Osteoblast (primary cell): ENCODE measurements at places on chromosomes 5 and 9. TPM values are rescaled to one million over a fixed set of nuclear protein-coding genes. Genes with fewer than 3 reads are reported as not detected.

Gene CREBRF
- 35.8 and 38.3 TPM in 2 replicates for total RNA-seq

DNA sequence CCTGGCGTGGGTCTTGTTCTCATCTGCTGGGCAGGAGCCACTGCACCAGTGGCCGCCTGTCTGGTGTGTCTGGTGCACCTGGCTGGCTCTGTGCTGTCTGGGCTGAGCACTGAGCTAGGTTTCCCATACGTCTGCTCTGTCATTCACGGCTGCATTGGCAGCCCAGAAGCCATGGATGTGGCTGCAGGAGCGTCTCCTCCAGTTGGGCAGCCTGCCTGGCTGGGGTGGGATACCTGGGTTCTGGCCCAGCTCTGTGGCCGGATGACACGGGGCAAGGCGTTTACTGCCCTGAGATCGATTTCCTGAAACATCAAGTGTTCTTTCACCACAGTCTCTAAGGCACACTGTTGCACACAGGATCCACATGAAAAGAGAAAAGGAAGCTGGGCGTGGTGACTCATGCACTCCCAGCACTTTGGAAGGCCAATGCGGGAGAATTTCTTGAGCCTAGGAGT is 25.5 kb upstream of the SLC25A51 start:
- DNase-seq = peak; percentile 69

- DNase-seq = no peak
Observed at GRCh38 chr9:134676361-134676760, 34.8 kb downstream of the COL5A1 start.

DNA sequence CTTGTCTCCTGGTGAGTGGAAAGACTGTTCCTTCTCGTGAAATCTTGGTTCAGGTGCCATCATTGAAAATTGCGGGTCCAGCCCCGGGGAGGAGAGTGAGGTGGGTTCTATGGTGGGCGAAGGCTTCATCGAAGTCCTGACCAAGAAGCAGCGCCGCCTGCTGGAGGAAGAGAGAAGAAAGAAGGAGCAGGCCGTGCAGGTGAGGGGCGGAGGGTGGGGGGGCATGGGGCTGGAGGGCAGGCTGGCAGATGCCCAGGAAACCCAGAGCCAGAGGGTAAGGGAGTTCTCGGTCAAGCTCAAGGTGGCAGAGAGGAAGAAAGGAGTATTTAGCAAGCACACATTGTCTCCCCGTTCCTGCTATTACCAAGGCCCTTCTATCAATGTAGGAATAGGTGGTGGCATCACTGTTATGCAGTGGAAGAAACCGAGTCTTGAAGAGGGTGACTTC is 24.3 kb upstream of the POMT1 start:
- DNase-seq = peak; percentile 82

- DNase-seq = peak; percentile 98
Observed at GRCh38 chr9:135692410-135692809, 6.9 kb downstream of the SOHLH1 start.

Gene NELFB
- total RNA-seq = 46.0 and 47.4 TPM in 2 replicates

Gene ITGA2
- total RNA-seq = 2.7 and 2.9 TPM in 2 replicates

DNA sequence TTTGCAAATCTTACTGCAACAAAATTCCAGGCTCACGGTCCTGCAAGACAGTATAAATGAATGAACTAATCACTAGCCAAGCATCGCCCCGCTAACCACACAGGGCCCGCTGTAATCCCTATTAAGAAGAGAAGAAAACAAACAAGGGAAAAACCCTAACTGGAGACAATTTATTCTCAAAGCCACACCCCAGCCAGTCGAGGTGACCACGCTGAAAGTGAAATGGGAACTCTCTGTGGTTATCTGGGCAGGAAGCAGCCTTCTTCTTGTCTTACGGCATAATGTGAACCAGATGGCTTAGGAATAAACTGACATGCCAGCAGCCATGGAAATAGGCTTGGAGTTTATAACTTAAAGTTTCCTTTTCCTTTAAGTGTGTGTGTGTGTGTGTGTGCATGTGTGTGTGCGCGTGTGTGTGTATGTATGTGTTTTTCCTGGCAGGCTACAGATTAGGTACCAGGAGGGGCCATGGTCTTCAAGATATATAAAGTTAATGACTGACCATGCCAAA is 120.2 kb downstream of the SEMA6A start:
- DNase-seq = no peak

DNA sequence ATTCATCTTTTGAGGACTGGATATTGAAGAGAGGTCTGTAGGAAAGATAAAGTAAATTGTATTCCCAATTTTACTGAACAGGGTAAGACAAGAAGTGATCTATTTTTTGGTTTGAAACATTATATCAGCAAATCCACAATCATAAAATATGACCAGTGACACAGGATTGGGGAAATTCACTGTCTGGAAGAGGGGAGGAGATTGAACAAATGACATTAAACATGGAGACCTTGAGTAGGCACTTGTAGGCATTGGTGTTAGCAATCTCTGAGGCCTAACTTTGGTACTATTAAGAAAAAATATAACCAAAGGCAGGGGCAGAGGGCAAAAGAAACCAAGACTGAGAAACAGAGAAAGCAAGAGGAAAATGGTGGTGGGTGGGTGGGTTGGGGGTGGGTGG is 132.6 kb upstream of the TMEM161B start:
- no peak for DNase-seq

Gene KLF9
- total RNA-seq = 46.9 and 51.8 TPM in 2 replicates

DNA sequence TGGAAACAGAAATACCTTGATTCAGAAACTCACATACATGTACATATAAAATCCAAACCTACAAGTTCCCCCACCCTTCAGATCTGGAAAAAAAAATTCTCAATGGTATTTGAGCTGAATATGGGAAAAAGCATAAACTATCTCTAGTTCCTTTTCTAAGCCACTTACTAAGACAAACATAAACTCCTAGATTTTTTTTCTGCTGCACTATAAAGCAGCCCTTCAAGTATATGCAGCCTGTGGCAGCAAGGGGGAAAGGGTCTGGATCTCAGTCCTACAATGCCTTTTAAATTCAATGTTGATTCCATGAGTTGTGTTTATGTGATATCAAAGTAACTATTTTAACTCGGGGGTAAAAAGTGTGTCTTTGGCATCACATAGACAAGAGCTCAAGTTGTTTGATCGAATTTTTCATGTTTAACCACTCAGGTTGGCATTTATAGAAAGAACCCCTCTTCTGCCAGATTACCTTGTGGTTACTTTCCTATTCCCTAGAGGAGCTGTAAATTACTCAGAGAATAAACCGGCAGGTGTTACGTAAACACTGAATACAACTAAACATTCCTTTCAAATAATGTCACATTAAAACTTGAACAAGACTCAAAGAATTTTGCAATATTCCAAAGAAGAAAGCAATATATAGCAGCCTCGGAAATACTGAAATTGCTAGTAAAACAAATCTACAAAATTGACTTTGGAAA is 91.8 kb upstream of the FER start:
- no peak for DNase-seq

GRCh38 chr5:19660679-19661078 is 327.3 kb downstream of the CDH18 start:
- DNase-seq = no peak

- DNase-seq = peak; percentile 39
Observed at GRCh38 chr5:134136221-134136631, 21.7 kb downstream of the TCF7 start.

Gene RNF183
- not detected in 2 replicates for total RNA-seq

DNA sequence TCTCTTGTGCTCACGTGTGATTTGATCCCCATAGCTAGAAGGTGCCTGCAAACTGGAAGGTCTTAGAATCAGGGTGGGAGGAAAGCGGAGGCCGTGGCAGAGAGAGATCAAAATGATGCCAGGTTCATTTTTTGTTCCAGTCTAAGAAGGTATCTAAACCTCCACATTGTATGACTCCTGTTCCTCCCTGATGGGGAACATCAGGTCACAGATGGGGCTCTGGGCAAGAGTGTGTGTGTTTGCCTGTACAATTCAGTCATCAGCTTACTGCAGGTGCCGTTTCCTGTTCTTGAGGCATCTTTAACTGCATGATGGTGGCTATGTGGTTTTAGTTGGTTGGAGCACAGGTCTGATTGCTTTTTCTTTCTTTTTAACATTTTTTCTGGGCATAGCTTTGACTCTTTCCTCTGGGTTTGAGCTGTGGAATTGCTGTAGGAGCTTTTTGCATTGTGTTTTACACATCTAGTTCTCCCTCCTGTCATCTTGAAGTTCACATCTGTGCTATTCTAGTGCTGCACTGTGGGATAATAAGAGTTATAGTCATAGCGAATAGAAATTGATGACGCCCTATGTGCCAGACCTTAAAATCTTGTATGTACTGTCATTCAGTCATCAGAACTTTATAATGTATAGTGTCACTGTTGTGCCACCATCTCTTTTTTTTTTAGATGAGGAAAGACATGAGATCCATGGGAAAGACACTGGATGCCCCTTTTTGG is 30.8 kb downstream of the ARHGAP26 start:
- DNase-seq = no peak

DNA sequence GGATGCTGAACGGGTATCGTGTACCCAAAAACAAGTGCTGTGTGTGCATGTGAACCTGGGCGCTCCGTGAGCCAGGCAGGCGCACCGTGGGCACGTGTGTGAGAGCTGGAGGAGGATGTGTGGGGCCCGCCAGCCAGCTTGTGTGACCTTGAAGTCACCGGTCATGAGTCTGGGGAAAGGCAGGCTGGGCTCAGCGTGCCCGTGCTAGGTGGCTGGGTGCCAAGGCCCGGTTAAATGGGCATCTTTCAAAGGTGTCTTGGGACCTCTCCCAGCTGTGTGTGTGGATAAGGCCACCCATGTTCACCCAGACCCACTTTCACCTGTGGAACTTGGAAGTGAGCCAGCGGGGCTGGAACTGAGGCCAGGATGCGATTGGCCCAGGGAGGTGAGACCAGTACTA is 3.4 kb downstream of the KCNT1 start:
- DNase-seq = no peak

DNA sequence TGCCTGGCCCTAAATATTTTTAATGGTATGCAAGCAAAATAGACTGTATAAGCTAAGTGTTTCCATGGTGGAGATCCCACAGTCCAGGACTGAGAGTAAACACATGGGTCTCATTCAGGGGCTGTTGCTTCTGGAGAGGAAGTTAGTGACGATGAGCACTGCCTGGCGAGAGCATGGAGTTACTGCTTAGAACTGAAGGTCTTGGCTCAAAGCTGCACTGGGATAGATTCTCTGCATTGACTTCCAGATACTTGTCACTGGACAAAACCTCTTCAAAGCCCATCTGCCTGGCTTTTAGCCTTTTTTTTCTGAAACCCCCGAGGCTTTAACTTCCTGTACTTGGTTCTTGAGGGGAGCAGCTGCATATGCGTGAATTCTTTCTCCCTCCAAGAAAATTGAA is 39.2 kb downstream of the GPR107 start:
- no peak for DNase-seq

DNA sequence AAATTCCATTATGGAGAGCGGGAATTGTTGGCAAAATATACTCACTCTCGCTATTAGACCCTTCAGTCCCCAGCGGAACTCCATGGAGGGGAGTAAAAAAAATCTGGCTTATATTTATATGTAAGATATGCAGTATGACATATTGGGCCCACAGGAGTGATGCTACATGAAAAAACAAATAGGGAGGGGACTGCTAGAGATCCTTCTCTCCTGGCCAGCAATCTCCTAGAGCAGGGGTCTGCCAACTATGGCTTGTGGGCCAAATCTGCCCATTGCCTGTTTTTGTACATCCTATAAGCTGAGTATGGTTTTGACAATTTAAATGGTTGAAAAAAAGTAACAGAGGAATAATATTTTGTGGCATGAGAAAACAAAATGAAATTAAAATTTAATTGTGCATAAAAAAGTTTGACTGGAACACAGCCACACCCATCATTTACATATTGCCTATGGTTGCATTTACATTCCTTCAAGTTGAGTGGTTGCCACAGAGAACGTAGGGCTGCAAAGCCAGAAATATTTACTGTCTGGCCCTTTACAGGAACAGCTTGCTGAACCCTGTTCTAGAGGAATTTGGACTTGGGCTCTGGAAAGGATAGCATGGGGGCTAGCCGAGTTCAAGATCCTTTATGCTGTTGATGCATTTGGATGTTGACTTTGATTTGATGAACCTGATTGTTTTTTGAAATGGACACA is 197.3 kb upstream of the CLINT1 start:
- no peak for DNase-seq

DNA sequence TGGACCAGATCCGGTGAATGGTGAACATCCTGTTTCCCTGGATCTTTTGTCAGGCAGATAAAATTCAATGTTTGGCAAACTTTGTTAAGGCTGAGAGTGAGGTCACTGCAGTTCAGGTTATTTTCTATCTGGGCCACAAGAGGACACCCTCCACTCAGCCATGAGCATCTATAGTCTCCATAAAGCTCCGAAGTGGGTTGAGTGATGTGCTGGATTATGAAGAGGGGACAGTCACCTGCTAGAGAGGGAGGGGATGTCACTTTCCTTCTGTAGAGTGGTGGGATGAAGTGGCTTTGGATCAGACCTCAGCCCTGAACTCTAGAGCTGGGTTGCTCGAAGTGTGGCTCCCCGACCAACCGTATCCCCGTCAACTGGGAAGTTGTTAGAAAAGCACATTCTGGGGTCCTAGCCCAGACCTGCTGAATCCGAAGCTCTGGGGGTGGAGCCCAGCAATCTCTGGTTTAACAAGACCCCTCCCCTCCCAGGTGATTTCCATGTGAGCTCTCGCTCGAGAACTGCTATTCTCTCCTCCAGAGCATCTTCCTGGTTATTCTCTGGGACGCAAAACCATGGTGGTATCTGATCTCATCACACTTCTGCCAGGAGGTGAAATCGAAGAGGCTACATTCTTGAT is 31.8 kb upstream of the FGF1 start:
- no peak for DNase-seq

GRCh38 chr5:135229679-135230132 is 169.3 kb downstream of the MACROH2A1 start:
- no peak for DNase-seq

DNA sequence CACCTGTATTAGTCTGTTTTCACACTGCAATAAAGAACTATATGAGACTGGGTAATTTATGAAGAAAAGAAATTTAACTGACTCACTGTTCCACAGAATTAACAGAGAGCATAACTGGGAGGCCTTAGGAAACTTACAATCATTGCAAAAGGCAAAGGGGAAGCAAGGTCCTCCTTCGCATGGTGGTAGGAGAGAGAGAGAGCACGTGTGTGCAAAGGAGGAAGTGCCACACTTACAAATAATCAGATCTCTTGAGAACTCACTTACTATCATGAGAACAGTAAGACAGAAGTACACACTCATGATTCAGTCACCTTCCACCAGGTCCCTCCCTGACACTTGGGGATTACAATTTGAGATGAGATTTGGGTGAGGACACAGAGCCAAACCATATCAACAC is 258.7 kb downstream of the TRIM32 start:
- DNase-seq = no peak

- DNase-seq = no peak
Observed at GRCh38 chr5:174668349-174668748, 56.0 kb upstream of the MSX2 start.

Gene PCDHA1
- not detected in 2 replicates for total RNA-seq

DNA sequence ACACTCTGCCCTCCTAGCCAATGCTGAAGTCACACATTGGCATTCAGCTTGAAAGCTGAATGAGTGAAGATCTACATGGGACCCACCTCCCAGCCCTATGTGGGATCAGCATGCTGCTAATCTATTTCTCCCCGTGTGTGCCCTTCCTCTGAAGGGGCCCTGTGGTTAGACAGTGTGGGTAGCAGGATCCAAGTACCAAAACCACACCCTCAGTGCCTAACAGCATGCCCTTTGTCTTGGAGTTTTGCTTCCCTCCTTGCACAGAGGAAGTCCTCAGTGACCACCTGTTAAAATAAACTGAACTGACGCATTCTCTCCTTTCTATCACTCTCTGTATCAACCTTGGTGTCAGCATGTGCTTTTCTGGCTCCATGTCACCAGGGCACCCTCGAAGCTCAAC is 25.0 kb downstream of the SH3TC2 start:
- DNase-seq = no peak

- DNase-seq = peak; percentile 91
Observed at GRCh38 chr9:137423514-137424291, 510 bp downstream of the NOXA1 start.

Gene C5
- total RNA-seq = 5.1 and 5.6 TPM in 2 replicates

Gene FGF18
- total RNA-seq = under 0.01 and 0.29 TPM in 2 replicates
